ENCODE measurements at places on chromosomes 12 and 14.

GRCh38 chr12:5073054-5073453, 29.4 kb downstream of the KCNA5 start:
- DNase-seq = no peak

DNA sequence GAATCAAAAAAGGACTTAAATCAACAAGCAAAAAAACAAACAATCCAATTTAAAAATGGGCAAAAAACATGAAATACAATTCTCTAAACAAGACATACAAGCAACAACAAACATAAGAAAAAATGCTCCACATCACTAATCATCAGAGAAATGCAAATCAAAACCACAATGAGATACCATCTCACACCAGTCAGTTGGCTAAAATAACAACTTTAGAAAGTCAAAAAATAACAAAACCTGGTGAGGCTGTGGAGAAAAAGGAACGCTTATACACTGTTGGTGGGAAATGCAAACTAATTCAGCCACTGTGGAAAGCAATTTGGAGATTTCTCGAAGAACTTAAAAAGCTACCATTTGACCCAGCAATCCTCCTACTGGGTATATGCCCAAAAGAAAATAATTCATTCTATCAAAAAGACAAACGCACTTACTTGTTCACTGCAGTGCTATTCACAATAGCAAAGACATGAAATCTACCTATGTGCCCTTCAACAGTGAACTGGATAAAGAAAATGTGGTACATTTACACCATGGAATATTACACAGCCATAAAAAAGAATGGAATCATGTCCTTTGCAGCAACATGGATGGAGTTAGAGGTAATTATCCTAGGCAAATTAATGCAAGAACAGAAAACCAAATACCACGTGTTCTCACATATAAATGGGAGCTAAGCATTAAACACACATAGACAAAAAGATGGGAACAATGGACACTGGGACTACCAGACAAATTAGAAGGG, 26.9 kb downstream of the PRKD1 start:
- no peak for DNase-seq

DNA sequence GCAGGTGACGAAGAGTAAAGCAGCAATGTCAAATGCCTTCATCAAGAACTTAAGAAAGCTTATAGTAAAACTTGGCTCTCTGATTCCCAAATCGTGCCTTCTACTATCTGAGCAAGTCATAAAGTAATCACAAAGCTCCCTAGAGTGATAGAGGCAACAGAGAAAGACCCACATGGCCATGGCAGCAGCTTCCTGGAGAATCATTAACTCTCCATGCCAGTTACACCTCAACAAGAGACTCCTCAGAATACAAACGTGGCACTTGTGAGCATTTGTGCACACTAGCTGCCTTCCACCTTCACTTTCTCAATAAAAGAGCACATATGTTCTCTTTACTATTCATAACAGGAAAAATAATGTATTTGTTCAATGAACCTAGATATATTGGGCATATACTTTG, 48.0 kb downstream of the PLCZ1 start:
- no peak for DNase-seq

DNA sequence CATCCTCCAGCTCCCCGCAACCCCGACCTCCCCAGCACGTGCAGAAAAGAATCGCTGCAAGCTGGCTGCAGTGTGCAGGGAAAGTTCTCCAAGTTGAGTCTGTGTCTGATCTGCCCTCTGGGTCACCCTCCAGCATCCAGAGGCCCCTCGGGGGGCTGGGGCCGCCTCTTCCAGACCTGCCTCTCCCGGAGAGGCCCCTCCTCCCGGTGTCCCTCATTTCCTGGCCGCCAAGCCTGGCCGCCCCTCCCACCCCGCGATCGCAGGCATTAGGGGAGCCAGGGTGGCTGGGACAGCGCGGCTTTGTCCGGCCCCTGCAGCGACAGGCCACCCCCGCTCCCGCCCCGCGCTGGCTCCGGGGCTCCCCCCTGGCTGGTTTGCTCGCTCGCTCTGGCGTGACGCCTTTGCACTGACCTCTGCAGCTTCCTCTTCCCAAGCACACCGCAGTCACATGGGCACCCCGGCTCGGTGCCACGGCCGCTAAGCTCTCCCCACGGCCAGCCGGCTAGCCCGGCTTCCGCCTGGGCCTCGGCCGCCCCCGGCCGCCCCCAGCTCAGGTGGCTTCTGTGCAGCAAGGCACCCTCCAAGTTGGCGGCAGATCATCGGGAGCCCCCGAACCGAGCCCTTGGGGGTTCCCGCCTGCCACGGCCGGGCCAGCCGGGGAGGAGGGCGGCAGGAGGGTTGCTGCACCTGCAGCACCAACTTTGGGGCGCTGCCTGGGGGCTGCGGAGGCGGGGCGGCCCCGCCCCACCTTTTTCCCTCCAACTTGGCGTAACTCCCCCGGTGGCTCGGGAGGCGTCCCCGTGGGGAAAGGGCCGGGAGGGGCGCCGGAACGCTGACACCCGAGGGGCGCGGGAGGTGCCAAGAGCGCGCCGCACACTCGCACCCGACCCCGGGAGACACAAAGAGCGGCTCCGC, 43.7 kb downstream of the KDM2B start:
- DNase-seq = peak; percentile 82

- DNase-seq = peak; percentile 85
These were observed 25.9 kb upstream of the LGALS3 start for GRCh38 chr14:55103005-55103640.

DNA sequence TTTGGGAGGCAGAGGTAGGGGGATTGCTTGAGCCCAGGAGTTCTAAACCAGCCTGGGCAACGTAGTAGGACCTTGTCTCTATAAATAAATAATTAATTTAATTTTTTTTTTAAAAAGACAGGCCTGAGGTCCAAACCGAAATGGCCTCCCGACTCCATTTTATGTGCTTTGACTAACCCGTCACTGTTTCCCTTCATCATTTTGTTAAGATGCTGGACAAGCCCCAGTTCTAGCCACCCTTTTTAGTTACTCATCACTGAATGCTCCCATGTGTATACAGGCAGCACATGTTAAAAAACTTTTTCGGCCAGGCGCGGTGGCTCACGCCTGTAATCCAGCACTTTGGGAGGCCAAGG, 83.6 kb upstream of the RESF1 start:
- DNase-seq = no peak

- DNase-seq = no peak
These were observed 11.3 kb downstream of the GNPTAB start for GRCh38 chr12:101819467-101819866.

DNA sequence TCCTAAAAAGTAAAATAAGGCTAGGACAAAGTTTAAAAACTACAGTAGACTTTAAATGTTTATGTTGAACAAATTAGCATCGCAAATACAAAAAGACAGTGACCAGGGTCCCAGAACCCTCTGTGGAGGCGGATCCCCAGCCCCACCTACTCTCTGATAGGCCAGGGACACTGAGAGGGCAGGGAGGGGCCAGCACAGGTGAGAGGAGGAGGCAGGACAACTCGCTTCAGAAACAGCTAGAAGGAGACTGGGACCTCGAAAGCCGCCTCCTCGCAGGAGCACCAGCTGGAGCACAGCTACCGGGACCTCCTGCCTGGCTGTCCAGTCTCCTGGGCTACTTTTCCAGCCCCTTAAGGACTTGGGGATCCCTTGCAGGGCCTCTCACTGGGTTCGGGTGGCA, 992 bp downstream of the DNAH10 start:
- no peak for DNase-seq

- DNase-seq = no peak
These were observed 52.6 kb upstream of the STRN3 start for GRCh38 chr14:31078766-31079165.

DNA sequence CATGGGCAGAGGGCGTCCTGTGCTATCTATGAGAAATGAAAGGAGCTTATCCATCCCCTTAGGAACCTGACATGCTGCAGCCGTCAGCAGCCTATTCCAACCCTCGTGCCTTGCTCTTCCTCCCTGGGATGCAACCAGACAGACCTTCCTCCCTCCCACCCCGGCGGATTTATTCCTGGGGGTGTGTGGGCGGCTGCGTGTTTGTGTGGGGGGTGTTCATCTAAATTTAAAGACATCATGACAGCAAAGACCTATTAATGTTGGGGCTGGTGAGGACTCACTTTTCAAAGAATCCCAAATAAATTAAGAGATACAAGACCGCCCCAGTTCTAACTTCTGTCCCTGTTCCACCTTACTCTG, 52.0 kb downstream of the WSCD2 start:
- DNase-seq = no peak

- DNase-seq = peak; percentile 92
These were observed 8.9 kb downstream of the VAMP1 start for GRCh38 chr12:6461401-6462233.

DNA sequence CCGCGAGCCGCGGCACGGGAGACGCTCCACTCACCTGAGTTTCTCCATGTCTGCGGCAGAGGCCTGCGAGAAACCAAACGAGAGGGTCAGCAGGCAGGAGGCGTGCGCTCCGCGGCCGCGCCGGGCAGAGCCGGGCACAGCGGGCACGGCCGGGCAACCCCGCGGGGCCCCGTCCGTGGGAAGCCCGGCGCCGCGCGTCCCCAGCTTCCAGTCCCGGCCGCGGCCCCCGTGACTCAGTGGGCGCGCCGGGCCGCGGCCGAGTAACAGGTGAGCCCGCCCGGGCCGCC, 19.4 kb downstream of the BEGAIN start:
- no peak for DNase-seq

- DNase-seq = peak; percentile 84
These were observed 72.8 kb downstream of the IRF2BPL start for GRCh38 chr14:76955575-76956315.

GRCh38 chr14:90781876-90782275, 34.4 kb downstream of the TTC7B start:
- DNase-seq = no peak

GRCh38 chr14:94653321-94653720, 41.1 kb downstream of the SERPINA3 start:
- DNase-seq = no peak

- no peak for DNase-seq
These were observed 447.0 kb downstream of the SLC16A7 start for GRCh38 chr12:60042835-60043234.

- DNase-seq = no peak
These were observed 340.0 kb upstream of the STXBP6 start for GRCh38 chr14:25389948-25390347.

- DNase-seq = no peak
These were observed 95.0 kb upstream of the OTX2 start for GRCh38 chr14:56905282-56905681.

DNA sequence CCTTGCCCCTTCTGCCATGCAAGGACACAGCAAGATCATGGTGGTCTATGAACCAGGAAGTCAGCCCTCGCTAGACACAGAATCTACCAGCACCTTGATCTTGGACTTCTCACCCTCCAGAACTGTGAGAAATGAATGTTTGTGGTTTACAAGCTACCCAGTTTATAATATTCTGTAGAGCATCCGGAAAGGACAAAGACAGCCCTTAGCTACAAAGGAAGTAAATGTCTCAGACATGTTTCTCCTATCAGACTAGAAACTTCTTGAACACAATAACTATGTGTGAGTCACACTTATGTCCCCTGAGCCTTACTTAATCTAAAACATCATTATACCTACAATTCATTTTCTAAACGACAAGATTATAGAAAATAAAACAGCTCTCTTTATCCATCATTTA, 176.7 kb downstream of the KLHL28 start:
- DNase-seq = no peak

GRCh38 chr12:116392061-116392460, 114.6 kb upstream of the MED13L start:
- DNase-seq = no peak

- peak; percentile 91 for DNase-seq
These were observed 20.4 kb downstream of the NINJ2 start for GRCh38 chr12:642633-643474.

GRCh38 chr12:12398026-12398859, 41.4 kb downstream of the BORCS5 start:
- DNase-seq = no peak

GRCh38 chr14:64688811-64689281, 15.4 kb upstream of the PLEKHG3 start:
- no peak for DNase-seq

- no peak for DNase-seq
These were observed 373.3 kb downstream of the PRKD1 start for GRCh38 chr14:29554335-29554734.

DNA sequence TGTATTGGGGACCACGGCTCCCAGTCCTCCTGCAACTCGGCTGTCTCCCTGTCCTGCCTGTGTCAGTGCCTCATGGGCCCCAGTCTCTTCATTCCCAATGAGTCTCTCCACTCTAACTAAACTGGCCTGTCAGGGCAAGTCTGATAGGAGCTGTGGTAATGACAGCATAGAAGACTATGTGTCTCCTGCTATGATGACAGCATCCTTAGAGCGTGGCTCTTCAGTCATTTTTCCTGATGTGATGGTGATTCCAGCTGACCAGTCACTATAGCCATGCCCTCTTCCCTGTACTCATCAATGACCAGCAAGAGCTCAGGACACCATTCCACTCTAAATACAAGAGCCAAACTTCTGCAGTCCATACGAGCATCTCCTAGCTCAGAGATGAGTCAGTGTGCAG, 339.8 kb downstream of the PCNX1 start:
- no peak for DNase-seq

GRCh38 chr12:4024701-4025100, 151.5 kb upstream of the PARP11 start:
- DNase-seq = no peak

- no peak for DNase-seq
These were observed 9.2 kb downstream of the PPP1R1A start for GRCh38 chr12:54579258-54579657.

DNA sequence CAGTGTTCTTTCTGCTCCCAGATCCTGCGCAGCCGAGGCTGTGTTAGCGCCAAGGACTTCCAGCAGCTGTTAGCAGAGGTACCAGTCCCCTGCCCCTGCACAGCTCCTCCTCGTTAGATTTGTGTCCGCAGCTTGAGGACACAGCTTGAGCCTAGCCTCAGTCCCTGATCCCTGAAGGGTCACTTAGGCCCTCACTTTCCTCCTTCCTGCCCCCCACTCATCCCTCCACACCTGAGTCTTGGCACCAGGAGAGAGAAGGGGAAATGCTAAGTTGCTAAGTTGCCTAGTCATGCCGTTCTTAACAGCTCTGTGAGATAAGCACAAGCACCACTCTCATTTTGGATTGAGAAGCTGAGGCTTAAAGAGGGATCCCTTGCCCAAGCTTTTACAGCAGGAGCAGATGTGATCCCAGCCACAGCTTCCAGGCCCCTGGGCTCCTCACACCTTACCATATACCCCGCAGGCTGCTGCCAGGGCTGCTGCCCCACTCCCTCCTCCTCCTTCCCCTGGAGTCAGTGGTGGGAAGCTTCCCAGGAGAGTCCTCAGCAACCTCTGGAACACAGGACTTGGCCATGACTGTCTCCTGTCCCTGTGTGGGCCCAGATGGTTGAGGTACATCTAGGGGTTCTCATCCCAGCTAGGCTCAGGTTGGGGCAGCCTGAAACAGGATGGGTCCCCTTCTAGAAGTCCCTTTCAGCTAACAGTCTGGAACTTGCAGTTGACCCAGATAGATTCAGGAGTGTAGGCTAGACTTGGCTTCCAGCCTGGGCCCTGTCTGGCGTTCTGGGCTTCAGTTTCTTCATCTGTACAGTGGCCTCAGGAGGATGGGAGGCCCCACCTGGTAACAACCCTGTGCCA, 975 bp downstream of the OGFOD2 start:
- no peak for DNase-seq

GRCh38 chr14:33534632-33535031, 416.2 kb downstream of the EGLN3 start:
- DNase-seq = no peak

- peak; percentile 8 for DNase-seq
These were observed 50.5 kb upstream of the PWP1 start for GRCh38 chr12:107635139-107635538.

Data from activated effector memory CD4-positive, alpha-beta T cell treated with anti-CD3 and anti-CD28 coated beads, Interleukin-2, amount 50 U/mL, for 16 hours (primary cell).